Smooth muscle cell of the brain vasculature (primary cell): ENCODE measurements at places on chromosomes 1 and 21.

DNA sequence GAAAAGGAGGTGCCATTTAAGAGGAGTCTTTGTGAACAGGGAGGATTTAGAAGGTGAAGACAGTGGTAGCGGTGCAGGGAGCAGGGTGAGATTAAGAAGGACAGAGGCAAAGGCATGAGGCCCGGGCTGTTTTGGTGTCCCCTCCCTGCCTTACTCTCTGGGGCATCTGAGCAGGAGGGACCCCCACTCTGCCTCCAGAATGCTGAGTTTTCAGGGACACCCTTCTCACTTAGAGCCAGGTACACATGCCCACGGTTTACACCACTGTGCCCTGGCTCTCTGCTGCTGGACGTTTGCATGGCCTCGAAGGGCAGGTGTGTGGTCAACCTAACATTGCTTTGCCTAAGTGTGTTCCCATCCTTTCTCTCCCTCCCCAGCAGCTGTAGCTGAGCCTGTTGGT lies 20.5 kb upstream of the PARP1 start:
- DNase-seq = no peak

GRCh38 chr1:115113766-115114165 lies 24.5 kb upstream of the TSPAN2 start:
- DNase-seq = no peak

DNA sequence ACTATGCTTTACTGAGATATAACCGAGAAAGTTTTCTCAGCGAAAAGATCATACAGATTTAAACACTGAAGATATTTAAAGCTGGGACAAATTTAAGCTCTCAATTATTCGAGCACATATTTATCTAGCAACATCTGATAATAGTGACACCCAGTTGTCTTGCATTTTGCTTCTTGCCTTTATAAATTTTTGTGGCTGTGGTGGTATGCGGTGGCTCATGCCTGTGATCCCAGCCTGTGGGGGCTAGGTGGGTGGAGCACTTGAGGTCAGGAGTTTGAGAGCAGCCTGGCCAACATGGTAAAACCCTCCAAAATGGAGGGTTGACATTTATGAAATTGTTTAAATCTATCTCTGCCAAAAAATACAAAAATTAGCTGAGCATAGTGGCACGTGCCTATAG lies 312.2 kb downstream of the SPATA17 start:
- no peak for DNase-seq

GRCh38 chr1:44594871-44595735 lies 79.2 kb downstream of the TMEM53 start:
- DNase-seq = peak; percentile 24

GRCh38 chr21:42781971-42782722 lies 97.2 kb downstream of the WDR4 start:
- DNase-seq = no peak

DNA sequence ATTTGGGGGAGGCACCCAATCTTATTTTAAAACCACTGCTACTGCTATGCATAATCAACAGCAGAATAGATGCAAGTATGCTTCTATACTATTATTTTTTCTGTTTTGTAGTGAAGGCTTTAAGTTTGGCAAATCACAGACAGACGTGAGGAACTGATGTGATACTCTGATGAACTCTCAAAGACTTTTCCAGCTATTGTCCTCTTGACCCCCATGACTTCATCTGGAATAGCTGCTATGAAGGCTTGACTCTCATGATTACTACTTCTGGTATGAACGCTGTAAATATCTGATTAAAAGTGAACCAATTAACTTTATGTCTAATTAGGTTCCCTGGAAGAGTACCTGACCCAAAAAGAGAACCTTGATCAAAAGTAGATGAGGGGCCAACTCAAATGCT lies 49.1 kb downstream of the EYA3 start:
- no peak for DNase-seq

GRCh38 chr1:71372496-71372895 lies 291.7 kb upstream of the ZRANB2 start:
- no peak for DNase-seq

GRCh38 chr1:56985857-56986256 lies 20.0 kb upstream of the C8B start:
- DNase-seq = no peak

- DNase-seq = no peak
These were observed 658.6 kb upstream of the CAMK1G start for GRCh38 chr1:208924928-208925327.

DNA sequence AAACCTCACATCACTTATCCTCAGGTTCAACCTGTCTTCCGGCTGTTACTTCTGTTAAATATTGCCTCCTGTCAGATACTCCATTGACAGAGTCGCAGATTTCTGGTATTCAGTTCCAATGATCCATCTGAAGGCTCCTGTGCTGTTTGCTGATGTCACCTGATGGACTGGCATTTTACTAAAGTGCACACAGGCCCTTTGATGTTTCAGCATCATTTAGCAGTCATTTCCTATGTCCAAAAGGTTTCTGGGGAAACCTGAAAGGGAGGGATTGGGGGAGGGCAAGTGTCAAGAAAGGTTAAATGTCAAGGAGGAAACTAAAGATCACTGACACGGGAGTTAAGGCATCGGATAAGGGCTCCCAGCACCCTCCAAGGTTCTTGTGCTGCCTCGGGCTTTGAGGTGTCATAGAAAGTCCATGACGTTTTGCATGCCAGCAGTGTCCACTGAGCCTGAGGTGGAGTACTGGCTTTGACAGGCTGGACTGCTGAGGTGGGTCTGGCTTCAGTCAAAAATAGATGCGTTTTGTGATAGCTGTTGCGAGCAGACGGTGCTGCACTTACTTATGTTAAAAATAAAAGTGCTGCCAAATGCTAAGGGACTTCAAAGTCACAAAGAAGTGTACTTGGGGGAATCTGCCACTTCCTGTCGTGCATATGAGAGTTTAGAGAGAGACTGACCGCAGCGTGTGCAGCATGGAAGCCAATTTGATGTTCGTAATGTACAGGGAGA lies 30.8 kb downstream of the XCL2 start:
- DNase-seq = no peak

GRCh38 chr1:231241750-231242149 lies 738 bp downstream of the GNPAT start:
- no peak for DNase-seq

DNA sequence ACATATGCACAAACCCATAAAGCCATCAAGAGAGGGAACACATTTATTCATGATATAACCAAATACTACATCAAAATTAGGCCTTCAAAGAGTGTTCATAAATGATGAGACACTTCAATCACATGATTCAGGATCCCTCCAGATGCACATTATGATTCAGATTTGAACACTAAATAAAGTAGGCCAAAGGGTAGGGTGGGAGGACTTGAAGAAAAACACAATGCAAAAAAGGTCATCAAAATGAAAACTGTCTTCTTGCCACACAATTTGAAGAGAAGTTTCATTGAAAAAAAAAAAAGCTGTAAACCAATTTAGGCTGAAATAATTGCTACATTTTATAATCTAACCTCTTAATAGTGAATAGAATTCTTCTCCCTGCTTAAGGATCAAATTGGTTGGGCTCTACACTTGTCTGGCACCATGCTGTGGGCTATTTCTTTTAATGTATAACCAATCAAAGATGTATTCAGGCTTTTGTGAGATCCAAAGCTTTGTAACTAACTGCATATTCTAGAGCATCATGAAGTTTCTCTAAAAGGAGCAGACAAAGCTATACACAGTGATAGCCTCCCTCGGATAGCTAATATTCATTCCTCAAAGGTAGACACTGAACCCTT lies 58.1 kb downstream of the ZSWIM5 start:
- no peak for DNase-seq

DNA sequence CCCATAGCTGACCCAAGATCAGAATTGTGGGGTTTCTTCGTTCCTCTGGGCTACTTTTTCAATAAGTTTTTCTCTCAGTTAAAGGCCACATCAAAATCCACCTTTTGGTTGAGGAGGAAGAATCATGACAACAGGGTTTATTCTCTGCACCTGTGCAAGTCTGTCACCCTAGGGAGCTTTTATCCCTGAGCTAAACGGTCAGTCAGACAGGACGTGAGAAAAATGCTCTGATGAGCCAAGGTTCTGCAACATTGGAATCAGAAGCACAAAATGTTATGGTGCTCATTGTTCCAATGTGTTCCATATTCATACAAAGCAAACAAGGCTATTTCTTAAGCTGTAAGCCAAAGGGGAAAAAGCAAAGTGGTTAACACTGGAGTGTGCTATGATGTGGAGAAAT lies 7.4 kb upstream of the ERICH3 start:
- DNase-seq = no peak

DNA sequence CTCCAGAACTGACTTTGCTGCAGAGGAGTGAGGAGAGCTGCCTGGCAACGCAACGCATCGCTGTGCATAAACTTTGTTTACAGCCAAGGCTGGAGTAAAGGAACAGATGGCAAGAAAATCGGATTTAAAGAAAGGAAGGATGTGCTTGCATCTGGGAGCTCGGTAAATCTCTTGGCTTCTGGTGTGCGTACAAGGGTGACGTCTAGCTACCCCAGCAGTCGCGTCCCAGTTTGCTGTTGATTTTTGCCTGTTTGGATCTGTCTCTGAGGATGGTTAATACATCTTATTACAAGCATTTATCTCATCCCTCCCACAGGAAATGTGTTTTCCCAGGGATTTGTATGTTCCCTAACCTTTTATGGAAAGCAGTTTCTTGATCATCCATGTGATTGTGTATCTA lies 73.3 kb upstream of the RALGPS2 start:
- no peak for DNase-seq

GRCh38 chr21:40173816-40174215 lies 306.6 kb downstream of the PCP4 start:
- no peak for DNase-seq

GRCh38 chr1:64323054-64323453 lies 119.6 kb downstream of the UBE2U start:
- DNase-seq = no peak

- no peak for DNase-seq
These were observed 10.2 kb downstream of the TRAF3IP3 start for GRCh38 chr1:209766051-209766450.

GRCh38 chr1:21344750-21345443 lies 54.6 kb upstream of the ECE1 start:
- no peak for DNase-seq
